Right lung (tissue), 10 donors: ENCODE measurements at places on chromosomes 11 and 22. TPM values are rescaled to one million over a fixed set of nuclear protein-coding genes. Genes with fewer than 3 reads are reported as not detected.

DNA sequence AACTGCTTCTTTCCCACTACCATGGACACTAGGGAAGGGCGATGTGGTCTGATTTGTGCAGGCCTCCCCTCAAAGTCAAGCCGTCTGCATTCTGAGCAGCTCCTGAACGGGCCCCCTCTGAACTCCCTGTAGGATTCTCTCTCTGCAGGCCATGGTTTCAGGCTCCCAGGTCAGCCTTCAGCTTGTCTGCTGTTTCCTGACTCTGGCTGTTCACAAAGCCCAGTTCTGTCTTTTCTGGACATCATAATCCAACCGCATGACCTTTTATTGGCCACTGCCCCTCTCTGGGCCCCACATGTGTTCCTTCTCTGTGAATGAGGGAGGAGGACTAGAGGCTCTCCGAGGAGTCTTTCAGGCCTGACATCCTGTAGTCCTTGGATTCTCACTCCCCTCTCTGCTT, 161.0 kb downstream of the FEZ1 start:
- no peak for DNase-seq

DNA sequence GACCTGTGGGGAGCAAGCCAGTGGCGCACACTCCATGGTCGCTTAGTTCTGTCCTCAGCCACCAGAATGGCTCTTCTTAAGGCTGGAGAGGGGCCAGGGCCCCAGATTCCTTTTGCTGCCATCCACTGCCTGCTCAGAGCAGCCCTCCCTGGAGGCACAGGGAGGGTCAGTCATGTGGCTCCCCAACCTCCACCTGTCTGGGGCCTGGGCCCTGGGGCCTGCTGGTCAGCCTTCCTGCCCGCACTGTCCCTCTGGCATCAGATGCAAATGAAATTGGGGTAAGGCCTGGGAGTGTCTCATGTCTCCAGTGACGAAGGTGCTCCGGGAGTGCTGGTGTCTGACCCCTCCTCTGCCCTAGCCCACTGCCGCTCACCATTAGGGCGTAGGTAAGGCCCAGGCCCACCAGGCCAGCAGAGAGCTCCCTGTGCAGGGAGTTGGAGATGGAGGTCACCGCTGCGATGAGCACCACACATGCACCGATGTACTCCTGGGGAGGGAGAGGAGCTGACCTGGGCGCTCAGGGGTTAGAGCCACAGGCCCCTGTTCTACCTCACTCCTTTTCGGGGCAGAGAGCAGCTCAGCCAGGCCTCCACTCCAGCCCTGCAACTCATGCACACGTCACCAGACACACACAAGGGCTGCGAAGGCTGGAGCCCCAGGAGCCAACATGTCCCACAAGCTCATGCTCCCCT, 9.0 kb upstream of the KCNJ11 start:
- no peak for DNase-seq

GRCh38 chr22:35844886-35845285, 127.2 kb downstream of the APOL5 start:
- DNase-seq = no peak

PRR33 gene
- polyA plus RNA-seq = 0.10 TPM

GRCh38 chr11:4645974-4646373, 2.2 kb downstream of the OR51E1 start:
- no peak for DNase-seq

GRCh38 chr22:43423046-43423445, 11.2 kb downstream of the MPPED1 start:
- no peak for DNase-seq

DNA sequence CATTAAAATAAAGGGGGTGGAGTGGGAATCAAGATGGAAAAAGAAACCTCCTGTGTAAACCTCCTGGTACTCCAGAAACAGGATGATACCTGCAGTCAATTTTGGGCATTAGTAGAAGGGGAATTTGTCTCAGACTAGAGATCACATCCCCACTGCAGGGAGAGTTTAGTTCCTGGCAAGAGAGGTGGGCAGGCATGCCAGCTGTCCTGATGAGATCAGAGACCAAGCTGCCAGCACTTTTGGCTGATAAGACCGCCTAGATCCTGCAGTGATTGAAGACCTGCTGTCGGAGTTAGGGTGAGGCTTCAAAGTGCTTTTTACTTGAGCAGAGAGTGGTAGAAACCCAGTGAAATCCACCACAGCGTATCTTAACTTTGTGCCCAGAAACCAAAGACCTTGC, 29.7 kb upstream of the NELL1 start:
- no peak for DNase-seq

GRCh38 chr11:78220218-78221157, 31.8 kb downstream of the USP35 start:
- DNase-seq = no peak

DNA sequence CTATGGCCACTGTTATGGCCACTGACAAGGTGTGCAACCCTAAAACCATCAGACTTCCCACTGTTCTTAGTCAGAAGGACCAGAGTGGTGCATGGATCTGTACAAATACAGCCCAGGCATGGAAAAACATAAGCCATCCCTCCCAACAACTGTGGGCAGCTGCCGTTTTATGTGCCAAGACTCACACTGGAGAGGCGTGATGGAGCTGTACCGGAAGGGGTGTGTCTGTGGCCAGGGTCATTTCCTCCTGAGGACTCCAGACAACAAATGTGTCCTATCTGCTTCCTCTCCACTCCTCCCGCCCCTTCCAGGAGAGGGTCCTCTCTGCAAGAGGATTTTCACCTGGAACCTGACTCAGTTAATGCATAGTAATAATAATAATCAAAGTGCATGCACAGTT, 29.5 kb downstream of the KCNJ1 start:
- DNase-seq = no peak

GRCh38 chr11:428295-428694, 13.5 kb upstream of the SIGIRR start:
- DNase-seq = no peak

DNA sequence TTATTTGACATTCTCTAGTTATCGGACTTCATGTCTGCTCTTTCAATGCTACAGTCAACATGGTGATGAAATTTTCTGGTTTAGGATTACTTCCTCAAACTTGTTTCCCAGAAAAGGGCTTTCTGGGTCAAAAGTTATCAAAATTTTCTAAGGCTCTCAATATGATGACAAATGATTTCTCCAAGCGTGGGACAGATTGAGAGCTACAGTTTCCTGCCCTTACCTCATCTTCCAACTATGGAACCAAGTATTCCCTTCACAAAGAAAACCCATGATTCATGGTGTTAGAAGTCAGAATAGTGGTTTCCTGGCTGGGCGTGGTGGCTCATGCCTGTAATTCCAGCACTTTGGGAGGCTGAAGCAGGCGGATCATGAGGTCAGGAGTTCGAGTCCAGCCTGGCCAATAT, 17.8 kb downstream of the MYO18B start:
- no peak for DNase-seq

DNA sequence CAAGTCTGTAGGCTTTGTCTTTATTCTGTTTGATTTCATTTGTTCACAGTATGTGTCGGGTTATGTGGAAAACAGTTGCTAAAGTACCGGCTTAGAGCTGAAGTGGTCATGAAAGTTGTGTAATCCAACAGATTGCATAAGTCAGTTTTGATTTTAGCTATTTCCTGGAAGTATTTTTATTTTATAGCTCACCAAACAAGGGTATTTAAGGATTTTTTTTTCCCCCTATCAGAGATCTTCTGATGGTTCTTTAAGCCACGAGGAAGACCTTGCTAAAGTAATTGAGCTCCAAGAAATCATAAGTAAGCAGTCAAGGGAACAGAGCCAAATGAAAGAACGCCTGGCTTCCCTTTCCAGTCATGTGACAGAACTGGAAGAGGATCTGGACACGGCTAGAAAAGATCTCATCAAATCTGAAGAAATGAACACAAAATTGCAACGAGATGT, 55.9 kb downstream of the PPFIA1 start:
- DNase-seq = peak; percentile 90

APOBEC3C gene
- polyA plus RNA-seq = 26.8 TPM

CCDC157 gene
- polyA plus RNA-seq = 8.2 TPM

GRCh38 chr11:58490827-58491226, 17.1 kb downstream of the OR5B21 start:
- no peak for DNase-seq

GRCh38 chr22:44505796-44506354, 7.8 kb upstream of the RTL6 start:
- no peak for DNase-seq

TTLL12 gene
- 23.3 TPM for polyA plus RNA-seq

DNA sequence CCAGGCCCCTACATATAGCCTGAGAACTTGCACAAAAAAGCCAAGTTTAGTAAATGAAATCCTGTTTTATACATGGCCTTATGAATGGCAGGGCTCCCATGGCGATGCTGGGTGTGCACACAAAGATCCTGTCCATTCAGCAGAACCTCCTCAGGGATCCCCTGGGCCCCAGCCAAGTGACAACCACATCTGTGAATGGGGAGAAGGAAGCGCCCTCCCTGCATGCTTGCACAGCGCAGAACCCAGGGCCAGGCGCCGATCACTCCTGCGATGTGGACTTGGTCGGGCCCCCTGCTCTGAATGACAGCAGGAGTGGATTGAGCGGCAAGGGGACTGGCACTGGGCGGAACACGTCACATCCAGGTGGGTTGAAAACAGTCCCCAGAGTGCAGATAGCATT, 4.5 kb upstream of the CDC42EP2 start:
- DNase-seq = no peak

SLC7A4 gene
- 0.46 TPM for polyA plus RNA-seq

FBLN1 gene
- polyA plus RNA-seq = 285 TPM

OR51E2 gene
- 0.13 TPM for polyA plus RNA-seq

DNA sequence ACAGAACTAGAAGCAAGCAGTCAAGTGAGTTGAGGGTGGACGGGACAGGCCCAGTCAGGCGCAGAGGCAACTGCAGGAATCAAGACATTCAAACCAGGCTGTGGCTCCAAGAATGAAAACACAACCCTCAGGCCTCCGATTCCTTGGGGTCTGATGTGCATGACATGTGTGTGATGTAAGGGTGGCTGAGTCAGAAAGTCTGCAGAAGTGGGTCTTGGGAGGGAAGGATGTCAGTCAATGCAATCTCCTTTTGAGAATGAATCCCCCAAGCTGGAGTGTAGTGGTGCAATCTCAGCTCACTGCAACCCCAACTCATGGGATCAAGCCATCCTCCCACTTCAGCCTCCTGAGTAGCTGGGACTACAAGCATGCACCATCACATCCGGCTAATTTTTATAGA, 15.9 kb upstream of the PDE2A start:
- no peak for DNase-seq

DNA sequence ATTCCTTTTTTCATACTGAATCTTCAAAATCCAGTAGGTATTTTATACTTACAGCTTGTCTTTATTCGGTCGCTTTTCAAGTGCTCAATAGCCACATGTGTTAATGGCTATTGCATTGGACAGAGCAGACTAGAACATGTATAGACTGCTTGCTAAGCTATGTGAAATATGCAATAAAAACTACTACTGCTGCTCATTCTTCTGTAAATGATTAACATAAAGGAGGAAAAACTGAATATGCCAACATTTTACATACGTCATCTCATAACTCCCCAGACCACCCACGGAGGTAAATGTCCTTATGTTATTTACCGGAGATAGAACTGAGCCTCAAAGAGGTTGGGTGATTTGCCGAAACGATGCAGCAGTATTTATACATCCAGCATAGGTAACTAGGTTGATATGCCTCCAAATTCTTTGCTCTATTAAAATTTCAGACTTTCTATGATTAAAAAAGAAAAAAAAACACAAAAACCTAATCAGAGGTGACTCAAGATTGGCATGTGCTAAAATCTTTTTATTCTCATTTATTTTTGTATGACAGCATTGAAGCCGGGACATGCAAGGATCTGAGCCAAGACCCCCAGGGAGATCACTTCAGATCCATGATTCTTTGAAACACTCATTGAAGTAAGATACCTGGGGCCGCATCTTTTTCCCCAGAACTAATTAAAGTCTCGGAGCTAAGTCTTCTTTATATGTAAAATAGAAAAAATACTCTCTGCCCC, 78.5 kb upstream of the OR5AK2 start:
- peak; percentile 32 for DNase-seq

DEAF1 gene
- polyA plus RNA-seq = 32.9 TPM

DNA sequence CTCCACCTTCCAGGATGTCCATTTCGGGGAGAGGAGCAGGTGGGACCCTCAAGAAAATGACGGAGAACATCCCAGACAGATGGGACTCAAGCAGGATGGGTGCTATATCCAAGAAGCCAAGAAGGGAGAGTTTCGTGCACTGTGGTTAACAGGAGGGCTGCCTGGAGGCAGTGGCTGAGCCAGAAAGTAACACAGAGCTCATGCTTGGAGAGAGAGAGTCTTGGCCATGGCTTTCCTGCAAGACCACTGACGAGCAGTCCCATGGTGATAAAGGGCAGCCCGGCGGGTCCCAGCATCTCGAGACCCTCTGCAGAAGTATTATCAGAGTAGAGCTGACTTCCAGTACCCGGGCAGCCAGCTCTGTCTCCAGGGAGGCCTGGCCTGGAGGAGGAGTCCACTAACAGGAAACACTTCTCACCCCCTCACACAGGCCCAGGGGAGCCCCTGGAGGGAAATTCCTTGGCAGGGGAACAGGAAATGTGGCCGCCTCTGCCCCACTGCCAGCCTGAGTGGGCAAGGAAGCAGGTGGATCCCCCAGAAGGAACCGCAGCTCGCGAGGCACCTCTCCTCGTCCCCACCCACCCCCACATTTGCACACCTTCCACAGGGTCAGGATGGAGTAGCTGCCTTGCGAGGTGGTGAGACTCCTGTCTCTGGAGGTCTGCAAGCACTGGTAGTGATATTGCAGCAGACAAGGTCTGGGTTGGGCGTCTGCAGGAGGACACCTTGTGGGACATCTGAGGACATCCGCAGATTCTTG, 32.2 kb downstream of the CYTH4 start:
- no peak for DNase-seq

- no peak for DNase-seq
These were observed 91.5 kb downstream of the NECTIN1 start for GRCh38 chr11:119637481-119637880.

TRPC6 gene
- 35.7 TPM for polyA plus RNA-seq

- no peak for DNase-seq
These were observed 15.5 kb downstream of the OR51B6 start for GRCh38 chr11:5366856-5367255.

- no peak for DNase-seq
These were observed 144.5 kb downstream of the SPON1 start for GRCh38 chr11:14107050-14107430.

HEPN1 gene
- not detected for polyA plus RNA-seq

SMC1B gene
- polyA plus RNA-seq = 0.22 TPM

DNA sequence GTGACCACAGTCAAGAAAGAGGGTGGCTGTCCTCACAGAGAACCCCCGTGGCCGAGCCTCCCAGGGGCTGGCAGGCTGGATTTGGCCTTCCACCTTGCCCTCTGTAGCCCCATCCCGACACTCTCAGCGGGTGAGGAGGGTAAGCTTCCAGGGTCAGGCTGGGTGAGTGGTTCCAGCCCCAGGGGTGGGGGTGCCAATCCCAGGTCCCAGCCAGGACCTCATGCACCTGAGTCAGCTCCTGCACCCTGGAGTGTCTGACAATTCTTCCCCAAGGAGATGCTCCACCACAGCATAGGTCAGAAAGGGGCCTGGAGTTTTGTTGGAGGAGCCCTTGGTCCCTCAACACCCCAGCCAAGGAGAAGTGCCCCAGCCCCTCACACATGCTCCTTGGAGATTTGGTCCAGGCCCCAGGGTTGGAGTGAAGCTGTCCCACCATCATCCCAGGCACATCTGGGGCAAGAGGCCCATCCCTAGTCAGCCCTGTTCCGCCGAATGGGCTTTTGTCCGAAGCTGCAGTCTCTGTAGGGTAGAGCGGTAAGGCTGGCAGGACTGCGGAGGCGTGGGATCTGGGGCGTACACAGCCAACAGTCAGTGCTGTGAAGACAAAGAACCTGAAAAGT, 8.4 kb downstream of the LINC01488 start:
- no peak for DNase-seq

LDHAL6A gene
- polyA plus RNA-seq = 0.27 TPM

- no peak for DNase-seq
These were observed 12.6 kb downstream of the C22orf23 start for GRCh38 chr22:37940698-37941376.
